ENCODE measurements at places on chromosomes 3 and 15. TPM values are rescaled to one million over a fixed set of nuclear protein-coding genes. Genes with fewer than 3 reads are reported as not detected.

CHL1 gene
- total RNA-seq, result 7.9 TPM

DNA sequence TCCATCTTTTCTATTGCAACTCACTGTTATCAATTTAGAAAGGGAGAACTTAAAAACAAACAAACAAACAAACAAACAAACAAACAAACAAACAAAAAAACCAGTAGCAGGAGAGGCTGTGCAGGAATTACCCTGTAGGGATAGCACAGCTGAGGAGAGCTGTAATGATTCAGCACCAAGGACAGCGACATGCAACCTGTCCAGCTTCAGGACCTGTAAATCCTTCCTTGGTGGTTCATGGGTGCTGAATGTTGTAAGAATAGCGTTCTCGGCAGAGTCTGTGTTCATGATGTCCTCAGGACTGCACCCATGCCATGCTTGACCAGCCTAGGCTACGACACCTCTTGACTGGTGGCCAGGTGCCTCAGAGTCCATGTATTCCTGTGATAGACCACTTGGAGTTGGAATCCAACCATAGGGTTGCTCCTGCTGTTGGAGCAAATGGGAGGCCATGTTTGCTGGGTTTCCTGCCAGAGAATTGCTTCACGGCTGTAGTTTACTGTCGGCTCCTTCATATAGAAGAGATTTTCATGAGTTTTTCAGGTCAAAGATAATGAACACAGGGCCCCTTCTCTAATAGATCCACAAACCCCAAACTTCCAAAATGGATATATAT, 65.9 kb downstream of the CACNA2D3 start:
- DNase-seq, result peak; percentile 32

- no peak for DNase-seq
These were observed 562.6 kb upstream of the DPPA4 start for GRCh38 chr3:109899925-109900324.

DNA sequence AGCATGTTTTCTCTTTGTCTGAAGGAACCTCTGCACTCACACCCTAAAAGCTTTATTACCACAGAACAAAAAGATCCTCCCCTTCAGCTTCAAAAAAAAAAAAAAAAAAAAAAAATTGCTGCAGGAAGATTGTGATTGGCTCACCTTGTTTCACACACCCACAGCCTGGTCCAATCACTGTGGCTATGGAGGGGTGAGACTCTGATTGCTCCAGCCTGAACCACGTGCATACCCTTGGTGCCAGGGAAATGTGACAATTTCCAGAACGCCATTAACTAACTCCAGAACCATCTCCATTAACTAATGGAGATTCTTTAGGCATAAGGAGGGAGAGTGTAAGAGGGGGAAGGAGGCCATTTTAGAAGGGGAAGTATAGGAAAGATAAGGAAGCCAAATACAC, 106.5 kb upstream of the CRBN start:
- no peak for DNase-seq

TMEM212 gene
- total RNA-seq, result not detected

GOLGA8J gene
- not detected for total RNA-seq

BSN gene
- 0.24 TPM for total RNA-seq

DNA sequence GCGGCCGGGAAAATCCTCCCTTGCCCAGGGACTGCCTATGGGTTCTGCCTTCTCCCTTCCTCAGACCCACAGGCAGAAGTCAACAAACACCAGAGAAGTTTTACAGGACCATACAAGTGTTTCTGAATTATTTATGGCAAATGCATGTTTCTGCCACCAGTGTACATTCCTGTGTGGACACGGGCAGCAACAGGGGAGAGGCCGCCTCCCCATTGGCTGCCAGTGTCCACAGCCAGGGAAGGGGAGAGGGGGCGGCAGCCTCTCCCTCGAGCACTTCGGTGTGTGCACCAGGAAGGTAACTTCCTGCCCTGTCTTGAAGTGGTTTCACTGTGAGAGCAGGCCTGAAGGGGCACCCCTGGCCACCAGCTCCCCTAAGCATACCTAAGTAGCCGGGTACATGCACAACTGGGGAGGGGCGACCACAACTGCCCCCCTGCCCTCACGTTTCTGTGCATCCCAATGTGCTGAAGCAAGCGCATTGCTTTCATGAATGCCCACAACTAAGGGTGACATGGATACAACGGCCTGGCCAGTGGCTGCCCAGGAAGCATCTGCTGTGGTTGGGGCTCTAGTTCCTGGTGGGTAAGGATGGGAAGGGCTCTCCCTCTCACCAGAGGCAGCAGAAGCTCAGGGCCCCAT, 14.8 kb upstream of the SHISA5 start:
- DNase-seq, result no peak

CAV3 gene
- total RNA-seq, result not detected

DNA sequence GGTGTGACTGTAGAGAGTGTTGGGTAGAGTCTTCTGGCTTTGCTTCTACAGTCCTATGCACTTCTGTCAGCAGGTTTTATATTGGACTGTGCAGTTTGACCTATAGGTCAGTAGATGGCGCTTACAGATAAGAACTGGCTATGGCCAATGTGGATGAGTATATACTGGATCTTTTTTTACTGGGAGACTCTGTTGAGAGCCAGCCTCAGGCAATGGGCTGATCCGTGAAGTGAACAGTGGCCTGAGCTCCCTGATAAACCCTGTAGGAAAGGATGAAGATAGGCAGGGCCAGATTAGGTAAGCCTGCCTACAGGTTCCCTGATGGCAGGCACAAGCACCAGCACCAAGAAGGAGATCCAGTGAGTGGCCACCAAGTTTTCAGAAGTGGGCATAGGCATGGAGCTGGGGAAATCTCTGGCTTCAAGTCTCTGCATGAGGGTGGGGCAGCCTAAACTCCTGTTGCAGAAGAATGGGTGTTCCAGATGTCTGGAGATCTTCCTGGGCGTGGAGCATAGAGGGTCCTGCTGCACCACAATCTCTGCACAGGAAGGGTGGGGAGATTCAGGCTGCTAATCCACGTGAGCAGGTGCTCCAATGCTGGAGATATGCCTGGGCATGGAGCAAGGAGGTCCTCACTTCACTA, 326.0 kb upstream of the SGO1 start:
- DNase-seq, result no peak

DNA sequence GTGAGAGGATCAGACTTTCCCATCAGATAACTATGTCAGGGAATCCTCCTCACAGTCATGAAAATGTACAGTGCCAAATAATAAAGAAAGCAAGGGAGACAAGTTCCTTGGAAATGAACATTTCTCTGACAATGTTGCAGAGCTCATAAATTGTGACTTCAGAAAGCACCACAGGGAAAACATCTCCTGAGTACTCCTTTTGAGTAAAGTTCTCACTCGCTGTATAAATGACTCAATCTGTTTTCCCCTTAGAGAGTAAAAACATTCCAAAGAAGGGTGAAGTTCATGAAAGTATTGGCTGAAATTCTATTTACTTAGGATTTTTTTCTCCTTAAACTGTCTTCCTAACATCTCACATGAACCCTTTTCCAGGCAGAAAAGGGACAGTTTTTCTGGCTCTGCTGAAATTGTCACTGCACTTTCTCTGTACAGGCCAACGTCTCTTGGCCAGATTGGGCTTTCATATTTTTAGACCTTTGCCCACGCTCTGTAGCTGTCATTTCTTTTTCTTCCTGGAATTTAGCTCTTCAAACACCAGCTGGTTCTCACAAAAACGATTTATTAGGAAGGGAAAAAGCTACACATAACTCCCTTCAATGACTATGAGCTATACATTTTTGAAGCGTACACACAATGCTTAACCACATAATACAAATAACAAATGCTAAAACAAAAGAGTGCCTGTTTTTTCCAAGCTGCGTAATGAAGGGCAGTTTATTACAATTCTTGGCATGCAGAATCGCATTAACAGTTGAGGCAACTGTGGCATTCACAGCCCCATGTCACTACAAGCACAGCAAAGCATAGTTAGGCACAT, 216.1 kb downstream of the ATP8B4 start:
- DNase-seq, result no peak

Measured in left colon (tissue), 2 donors.